ENCODE measurements at places on chromosomes 1 and 21. TPM values are rescaled to one million over a fixed set of nuclear protein-coding genes. Genes with fewer than 3 reads are reported as not detected.

GRCh38 chr1:58968360-58968952 lies 184.6 kb upstream of the JUN start:
- H3K36me3 ChIP-seq: no peaks in the 10 kb centered on the region
- H3K4me1 ChIP-seq: peaks cover 29% of the 10 kb centered on the region
- no peak for DNase-seq
- H3K27me3 ChIP-seq: no peaks in the 10 kb centered on the region

LCE1D gene
- not detected for total RNA-seq

DNA sequence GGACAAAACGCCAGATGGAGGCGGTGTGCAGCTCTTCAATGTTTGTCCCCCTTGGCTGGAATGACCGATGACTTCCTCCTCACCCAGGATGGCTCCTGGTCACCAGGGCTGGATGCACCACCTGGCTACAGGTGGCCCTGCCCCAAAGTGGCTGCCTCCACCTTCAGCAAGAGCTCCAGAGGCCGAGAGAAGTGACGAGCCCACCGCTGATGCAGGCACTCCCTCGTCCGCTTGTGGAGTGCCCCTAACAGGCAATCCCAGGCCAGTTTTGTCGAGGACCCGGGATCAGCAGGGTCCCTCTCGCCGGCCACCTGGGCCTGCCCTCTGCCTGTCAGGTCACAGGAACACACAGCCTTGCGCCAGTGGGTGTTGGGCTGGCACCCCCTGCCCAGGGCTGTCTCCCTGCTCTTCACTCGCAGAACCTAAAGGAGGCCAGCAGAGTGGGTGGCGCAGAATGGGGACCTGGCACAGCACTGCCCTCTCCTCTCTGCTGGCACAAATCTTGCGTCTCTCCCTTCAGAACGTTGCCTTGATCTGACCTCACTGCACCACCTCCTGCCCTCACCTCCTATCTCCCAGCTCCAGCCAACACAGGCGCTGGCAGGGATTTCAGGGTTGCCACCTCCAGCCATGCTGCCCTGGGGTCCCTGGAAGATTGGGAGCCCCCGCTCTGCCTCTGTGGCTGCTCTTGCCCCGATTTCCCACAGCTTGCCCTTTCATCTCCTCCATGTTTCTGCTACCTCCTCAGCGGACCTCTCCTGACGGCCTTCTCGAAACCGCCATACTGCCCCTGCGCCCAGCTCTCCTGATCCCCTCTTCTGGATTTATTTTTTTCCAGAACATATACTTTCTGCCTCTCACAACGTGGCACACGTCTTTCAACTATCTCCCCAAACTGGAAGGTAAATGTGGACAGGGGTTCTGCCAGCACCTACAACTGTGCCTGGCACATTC lies 38.6 kb downstream of the SLC45A1 start:
- H3K27me3 ChIP-seq: no peaks in the 10 kb centered on the region
- H3K4me1 ChIP-seq: peaks cover 8% of the 10 kb centered on the region
- H3K36me3 ChIP-seq: peaks cover 79% of the 10 kb centered on the region
- no peak overlapping the region for H3K4me3 ChIP-seq

DNA sequence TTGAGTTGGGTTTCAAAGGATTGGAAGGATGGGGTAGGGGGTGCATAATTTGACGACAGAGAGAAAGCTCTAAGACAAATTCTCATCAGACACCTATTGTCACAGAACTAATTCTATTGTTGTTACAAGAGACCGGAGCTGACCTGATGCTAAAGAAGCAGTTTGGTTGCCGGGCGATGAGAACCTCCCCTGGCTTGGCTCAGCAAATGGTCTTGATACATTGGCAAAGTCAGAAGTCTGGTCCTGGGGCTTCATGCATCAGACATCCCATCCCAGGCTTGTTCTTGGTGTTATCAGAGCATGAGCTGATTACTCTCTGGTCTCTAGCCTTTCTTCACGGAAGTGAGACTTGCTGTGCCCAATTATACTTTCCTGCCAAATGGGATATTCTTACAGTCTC lies 15.4 kb downstream of the TRIM67 start:
- no peak for DNase-seq
- H3K27ac ChIP-seq: no peak overlapping the region
- H3K27me3 ChIP-seq: no peaks in the 10 kb centered on the region
- no peaks in the 10 kb centered on the region for H3K36me3 ChIP-seq
- H3K4me3 ChIP-seq: no peak overlapping the region

DNA sequence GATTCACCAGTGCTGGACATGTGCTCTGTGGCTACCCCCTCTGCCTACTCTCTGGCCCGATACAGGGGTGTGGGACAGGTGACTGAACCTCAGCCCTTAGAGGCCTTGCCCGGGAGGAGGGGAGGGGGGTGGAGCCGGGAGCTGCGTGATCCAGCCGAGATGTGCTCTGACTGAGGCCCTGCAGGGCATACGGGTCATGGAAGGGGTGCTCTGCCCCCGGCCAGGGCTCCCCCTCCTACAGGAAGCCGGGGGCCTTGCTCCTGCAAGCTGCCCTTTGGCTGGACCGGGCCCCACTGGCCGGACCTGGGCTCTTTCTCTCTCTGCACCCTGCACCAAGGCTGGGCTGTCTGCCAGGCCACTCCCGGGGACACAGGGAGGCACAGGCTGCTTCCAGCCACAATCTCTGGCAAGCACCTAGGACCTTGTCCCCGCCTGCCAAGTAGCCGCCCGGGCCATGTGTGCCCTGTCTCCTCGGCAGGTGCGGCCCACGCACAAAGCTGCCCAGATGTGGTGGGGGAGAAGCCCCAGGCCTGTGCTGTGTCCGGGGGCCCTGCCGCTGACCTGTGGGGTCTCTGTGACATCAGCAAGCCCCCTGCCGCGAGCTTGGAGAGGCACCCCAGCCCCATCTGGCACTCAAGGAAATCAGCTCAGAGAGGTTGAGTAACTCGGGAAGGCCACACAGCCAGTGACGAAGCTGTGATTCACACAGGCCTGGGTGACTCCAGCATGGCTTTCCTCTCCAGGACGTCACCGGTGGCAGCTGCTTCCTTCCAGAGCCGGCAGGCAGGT lies 1.5 kb downstream of the SCNN1D start:
- DNase-seq: no peak
- no peaks in the 10 kb centered on the region for H3K27me3 ChIP-seq
- H3K27ac ChIP-seq: peak overlapping the region; percentile 61
- H3K4me1 ChIP-seq: peaks cover 5% of the 10 kb centered on the region
- H3K4me3 ChIP-seq: no peak overlapping the region
- H3K36me3 ChIP-seq: no peaks in the 10 kb centered on the region

GRCh38 chr1:44707959-44708831 lies 22.8 kb downstream of the RNU5D-1 start:
- no peak overlapping the region for H3K4me3 ChIP-seq
- H3K4me1 ChIP-seq: peaks cover 10% of the 10 kb centered on the region
- H3K36me3 ChIP-seq: no peaks in the 10 kb centered on the region
- DNase-seq: no peak
- H3K27ac ChIP-seq: no peak overlapping the region

All from vagina (tissue), 2 donors.